ENCODE measurements at places on chromosomes 12 and 14. TPM values are rescaled to one million over a fixed set of nuclear protein-coding genes. Genes with fewer than 3 reads are reported as not detected.
A peak's percentile ranks its signal among the peaks of the same experiment; 100 is the strongest.

- H3K4me1 ChIP-seq = peaks cover 35% of the 10 kb centered on the region
- H3K27ac ChIP-seq = no peak overlapping the region
- no peak overlapping the region for H3K4me3 ChIP-seq
- peaks cover 22% of the 10 kb centered on the region for H3K27me3 ChIP-seq
- no peaks in the 10 kb centered on the region for H3K36me3 ChIP-seq
Observed at GRCh38 chr14:90096566-90096965, 34.8 kb downstream of the KCNK13 start.

DNA sequence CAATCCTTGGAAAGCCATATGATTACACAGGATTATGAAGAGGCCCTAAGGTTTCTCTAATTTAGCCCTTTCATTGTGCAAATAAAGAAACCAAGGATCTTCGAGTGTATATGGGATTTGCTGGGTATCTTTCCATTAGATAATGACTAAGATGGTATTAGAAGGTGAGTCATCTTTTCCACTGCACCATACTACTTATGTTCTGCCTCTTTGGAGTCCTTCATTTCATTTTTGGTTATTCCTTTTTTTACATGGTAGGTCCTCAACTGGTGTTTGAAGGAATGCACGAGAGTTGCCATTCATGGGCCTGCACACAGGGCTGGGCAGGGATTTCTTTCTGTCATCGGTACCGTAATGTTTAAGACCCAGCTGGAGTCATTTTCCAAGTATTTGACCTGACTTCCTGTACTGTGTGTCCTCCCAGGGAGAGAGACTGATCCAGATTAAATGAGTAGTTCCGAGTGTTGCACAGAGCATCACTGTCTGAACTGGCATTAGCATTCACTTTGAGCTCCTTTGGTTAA lies 85.7 kb downstream of the BORCS5 start:
- H3K27ac ChIP-seq = no peak overlapping the region
- H3K4me1 ChIP-seq = peaks cover 8% of the 10 kb centered on the region
- no peaks in the 10 kb centered on the region for H3K27me3 ChIP-seq
- H3K36me3 ChIP-seq = no peaks in the 10 kb centered on the region

- peaks cover 20% of the 10 kb centered on the region for H3K36me3 ChIP-seq
- H3K4me1 ChIP-seq = no peaks in the 10 kb centered on the region
- H3K27ac ChIP-seq = no peak overlapping the region
- no peak overlapping the region for H3K4me3 ChIP-seq
- H3K27me3 ChIP-seq = no peaks in the 10 kb centered on the region
Observed at GRCh38 chr14:94049625-94050023, 23.5 kb downstream of the OTUB2 start.

Gene LIN7A
- total RNA-seq = 5.8 TPM

Gene SLC16A7
- total RNA-seq = 2.9 TPM

Gene MYH6
- total RNA-seq = not detected

- no peaks in the 10 kb centered on the region for H3K27me3 ChIP-seq
- H3K4me1 ChIP-seq = no peaks in the 10 kb centered on the region
- no peak overlapping the region for H3K27ac ChIP-seq
- no peaks in the 10 kb centered on the region for H3K36me3 ChIP-seq
- no peak for DNase-seq
- no peak overlapping the region for H3K4me3 ChIP-seq
Observed at GRCh38 chr12:79156846-79157463, 292.4 kb downstream of the SYT1 start.

DNA sequence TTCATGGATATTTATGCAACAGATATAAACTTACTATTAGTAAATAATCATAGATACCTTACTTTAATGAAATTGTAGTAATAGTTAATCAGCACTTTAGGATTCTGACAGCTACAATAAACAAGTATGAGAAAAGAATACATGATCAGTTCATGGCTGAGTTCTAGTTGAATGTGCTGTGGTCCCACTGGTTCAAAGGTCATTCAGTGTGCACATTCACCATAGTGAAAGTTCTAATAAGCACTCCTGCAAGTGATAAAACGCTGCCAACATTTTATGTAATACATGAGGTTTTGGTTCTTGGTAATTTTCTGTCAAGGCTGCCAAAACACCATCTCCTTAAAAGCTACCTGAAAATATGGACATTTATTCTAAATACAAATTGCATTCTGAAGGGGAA lies 92.6 kb downstream of the NUMB start:
- H3K27ac ChIP-seq = no peak overlapping the region
- DNase-seq = no peak
- H3K27me3 ChIP-seq = no peaks in the 10 kb centered on the region
- peaks cover 2% of the 10 kb centered on the region for H3K36me3 ChIP-seq
- no peak overlapping the region for H3K4me3 ChIP-seq

GRCh38 chr12:75706786-75707605 lies 195.6 kb upstream of the KRR1 start:
- H3K27ac ChIP-seq = peak overlapping the region; percentile 51
- DNase-seq = no peak
- H3K27me3 ChIP-seq = no peaks in the 10 kb centered on the region
- H3K4me3 ChIP-seq = peak overlapping the region; percentile 35
- peaks cover 85% of the 10 kb centered on the region for H3K4me1 ChIP-seq

DNA sequence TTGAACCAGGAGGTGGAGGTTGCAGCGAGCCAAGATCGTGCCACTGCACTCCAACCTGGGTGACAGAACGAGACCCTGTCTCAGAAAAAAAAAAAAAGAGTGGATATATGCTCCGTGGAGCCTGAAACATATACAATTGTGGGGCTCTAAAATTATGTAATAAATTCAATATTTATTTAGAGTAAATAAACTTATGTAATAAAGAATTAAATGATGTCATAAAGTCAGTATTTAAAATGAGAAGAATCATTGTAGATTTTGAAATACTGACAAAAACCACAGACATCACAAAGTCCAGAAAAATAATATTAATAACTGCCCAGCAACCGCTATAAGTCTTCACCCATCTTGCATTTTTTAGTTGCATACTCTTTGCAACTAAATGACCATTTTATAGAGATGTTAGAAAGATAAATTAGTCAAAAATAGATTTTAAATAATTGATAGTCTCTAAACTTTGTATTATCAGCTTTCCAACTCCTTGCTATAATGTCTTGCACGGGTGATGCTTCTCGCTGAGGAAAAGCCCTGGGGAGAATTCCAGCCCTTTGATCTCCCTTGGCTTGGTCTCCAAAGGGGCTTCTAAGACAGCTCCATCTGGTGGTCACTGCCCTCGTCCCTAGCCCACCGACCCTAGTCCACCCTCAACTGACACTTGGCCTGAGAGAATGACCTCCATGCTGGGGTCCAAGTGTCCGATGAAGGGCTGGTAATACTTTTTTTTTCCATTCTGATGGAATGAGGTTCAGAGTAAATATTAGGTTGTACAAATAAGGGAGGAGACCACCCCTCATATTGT lies 7.9 kb upstream of the TMBIM6 start:
- peaks cover 2% of the 10 kb centered on the region for H3K36me3 ChIP-seq
- no peak overlapping the region for H3K27ac ChIP-seq
- peak; percentile 22 for DNase-seq
- no peak overlapping the region for H3K4me3 ChIP-seq
- peaks cover 20% of the 10 kb centered on the region for H3K27me3 ChIP-seq

DNA sequence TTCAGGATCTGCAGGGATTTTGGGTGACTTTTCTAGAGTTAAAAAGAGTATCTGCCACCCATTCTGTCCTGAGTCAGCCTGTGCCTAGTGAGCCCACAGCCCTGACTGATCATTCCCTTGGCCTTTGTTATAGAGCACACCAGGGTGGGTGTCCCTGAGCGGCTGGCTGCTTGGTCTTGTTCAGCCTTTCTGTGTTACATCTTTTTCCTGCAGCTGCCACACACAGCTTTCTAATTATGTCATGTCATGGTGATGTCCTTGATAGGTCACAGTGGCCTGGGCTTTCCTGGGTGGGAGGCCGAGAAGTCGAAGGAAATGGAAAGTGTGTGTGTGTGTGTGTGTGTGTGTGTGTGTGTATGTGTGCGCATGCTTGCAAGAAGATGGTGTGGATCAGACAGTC lies 293.2 kb upstream of the CRY1 start:
- H3K4me1 ChIP-seq = peaks cover 4% of the 10 kb centered on the region
- H3K27ac ChIP-seq = no peak overlapping the region
- H3K4me3 ChIP-seq = no peak overlapping the region
- H3K27me3 ChIP-seq = peaks cover 6% of the 10 kb centered on the region
- H3K36me3 ChIP-seq = no peaks in the 10 kb centered on the region

DNA sequence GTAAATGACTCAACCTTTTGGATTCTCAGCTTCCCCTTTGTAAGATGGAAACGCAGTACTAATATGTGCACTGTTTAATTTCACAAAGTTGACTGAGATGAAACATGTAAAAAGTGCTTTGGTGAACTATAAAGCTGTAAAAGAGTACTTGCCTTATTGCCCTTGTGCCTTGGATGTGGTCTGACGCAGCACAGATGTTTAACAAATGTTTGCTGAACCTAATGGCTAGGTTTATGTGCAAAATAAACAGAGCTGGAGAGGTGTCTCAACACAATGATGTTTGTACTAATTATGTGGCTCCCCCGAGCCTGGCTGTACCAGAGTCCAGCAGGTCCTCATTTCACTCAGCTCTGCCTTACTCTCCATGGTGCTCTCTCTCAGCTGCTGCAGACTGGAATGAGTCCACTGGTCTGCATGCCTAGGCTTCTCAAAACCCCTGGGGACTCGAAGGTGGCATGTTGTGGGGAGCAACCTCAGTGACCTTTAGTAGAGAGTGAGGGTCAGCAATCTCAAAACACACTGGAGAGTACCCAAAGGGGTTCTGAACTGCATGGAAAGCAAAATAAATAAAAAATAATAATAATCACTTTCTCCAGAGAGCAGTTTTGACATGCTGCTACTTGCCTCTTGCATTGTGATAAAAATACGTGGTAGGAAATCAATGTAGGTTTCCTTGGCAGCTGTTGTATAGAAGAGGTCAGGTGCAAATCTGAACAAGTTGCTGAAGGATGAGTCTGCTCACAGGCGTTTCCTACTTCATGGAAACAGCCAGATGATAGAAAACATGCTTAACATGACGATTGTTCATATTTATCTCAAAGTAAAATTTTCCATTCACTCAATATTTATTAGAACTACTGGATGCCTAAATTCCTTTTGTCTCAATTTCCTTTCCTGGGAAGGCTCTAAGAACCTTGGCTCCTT lies 8.5 kb upstream of the AMIGO2 start:
- peaks cover 4% of the 10 kb centered on the region for H3K27me3 ChIP-seq
- peak overlapping the region; percentile 32 for H3K27ac ChIP-seq
- no peak for DNase-seq
- H3K36me3 ChIP-seq = no peaks in the 10 kb centered on the region

Gene USP44
- total RNA-seq = 20.0 TPM

DNA sequence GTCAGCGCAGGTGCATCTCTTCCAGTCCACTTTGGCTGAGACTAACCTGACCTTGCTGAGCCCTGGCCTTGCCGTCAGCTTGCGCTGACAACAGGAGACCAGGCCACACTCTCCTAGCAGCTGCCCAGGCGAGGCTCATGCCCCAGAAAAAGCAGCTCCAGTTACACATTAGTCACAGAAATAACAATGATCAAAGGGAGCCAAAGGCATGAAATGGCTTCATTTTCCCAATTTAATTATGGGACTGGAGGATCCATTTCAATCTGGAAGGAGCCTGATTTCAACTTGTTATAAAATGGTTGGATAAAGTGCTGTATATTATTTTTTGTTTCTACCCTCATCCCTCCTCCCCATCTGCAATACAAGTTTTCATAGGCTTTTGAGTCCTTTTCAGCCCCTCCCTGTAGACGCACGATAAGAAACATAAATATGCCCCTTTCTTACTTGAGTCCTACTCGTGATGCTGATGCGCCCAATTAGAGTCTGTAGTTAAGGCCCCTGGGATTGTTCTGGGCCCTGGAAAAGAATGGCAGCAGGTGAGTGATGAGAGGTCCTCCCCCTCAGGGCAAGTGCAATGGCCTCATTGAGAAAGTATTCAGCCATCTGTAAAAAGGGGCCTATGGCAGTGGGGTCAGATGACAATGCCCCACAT lies 376.0 kb downstream of the C12orf75 start:
- peak overlapping the region; percentile 85 for H3K27ac ChIP-seq
- no peaks in the 10 kb centered on the region for H3K36me3 ChIP-seq
- peak overlapping the region; percentile 28 for H3K4me3 ChIP-seq
- DNase-seq = no peak
- peaks cover 37% of the 10 kb centered on the region for H3K4me1 ChIP-seq
- no peaks in the 10 kb centered on the region for H3K27me3 ChIP-seq

Gene RAB15
- total RNA-seq = 17.9 TPM

Gene B3GNT4
- 0.19 TPM for total RNA-seq

Gene CLEC4C
- total RNA-seq = not detected

Gene KRT83
- not detected for total RNA-seq

DNA sequence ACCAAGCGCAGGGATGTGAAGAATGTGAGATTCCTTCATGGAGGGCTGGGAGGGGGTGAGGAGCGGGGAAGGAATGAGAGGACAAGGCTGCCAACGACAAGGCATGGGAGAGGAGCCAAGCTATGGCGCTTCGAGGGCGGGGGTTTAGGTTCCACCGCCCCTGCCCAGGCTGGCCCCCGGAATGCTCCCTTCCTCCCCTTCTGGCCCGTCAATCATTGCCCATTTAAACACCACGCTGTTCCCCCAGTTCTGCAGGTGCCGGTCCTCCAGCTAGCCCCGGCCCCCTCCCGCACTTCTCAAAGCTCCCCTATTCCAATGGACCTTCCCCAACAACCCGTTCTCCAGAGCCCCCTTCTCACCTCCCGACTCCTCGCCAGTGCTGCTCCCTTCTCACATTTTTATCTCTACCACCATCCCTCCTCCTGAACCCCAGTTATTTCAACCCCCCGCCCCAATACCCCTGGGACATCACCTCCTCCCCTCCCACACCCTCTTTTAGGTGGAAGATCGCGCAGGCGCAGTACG lies 428 bp downstream of the RNF41 start:
- DNase-seq = peak; percentile 14
- H3K36me3 ChIP-seq = peaks cover 4% of the 10 kb centered on the region
- no peaks in the 10 kb centered on the region for H3K27me3 ChIP-seq
- peak overlapping the region; percentile 100 for H3K4me3 ChIP-seq
- peak overlapping the region; percentile 95 for H3K27ac ChIP-seq

GRCh38 chr14:100534528-100535286 lies 52.5 kb downstream of the BEGAIN start:
- peak overlapping the region; percentile 95 for H3K27ac ChIP-seq
- H3K36me3 ChIP-seq = no peaks in the 10 kb centered on the region
- DNase-seq = no peak
- no peaks in the 10 kb centered on the region for H3K27me3 ChIP-seq

Gene SERPINA10
- not detected for total RNA-seq
